ENCODE measurements at places on chromosomes 16 and 17.

GRCh38 chr17:11954936-11955335 is 42.3 kb downstream of the ZNF18 start:
- no peak for DNase-seq

DNA sequence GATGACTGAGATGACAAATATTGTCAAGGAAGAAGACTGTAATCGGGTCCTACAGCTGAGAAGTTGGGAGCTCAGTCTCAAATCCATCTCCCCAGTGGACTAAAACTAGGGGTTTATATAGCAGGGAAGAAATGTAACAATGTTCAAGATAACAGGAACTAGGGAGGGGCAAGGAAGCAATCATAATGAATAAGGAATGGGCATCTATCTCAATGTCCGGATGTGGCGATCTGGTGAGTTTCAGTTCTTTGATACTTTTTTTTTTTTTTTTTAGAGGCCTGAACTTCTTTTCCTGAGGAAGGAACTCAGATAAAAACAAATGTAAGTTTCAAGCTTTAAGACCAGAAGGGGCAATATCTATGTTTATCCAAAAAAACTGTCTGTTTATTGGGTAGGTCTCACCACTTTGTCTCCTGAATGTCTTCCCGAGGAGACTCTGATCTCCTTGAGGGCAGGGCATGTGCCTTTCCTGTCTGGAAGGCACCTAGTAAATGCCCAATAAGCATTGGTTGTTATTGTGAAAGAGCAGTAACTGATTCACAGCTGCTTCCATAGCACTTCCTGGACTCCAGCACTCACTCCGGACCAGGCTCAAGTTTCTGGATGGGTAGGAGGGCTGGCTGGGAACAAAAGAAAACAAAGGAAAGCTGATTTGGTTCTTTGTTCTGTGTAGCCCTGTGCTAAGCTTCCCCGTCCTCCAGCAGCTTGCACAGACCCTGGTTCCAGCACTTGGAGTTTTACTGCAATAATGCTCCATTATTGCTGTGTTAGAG is 51.9 kb downstream of the MEOX1 start:
- no peak for DNase-seq

DNA sequence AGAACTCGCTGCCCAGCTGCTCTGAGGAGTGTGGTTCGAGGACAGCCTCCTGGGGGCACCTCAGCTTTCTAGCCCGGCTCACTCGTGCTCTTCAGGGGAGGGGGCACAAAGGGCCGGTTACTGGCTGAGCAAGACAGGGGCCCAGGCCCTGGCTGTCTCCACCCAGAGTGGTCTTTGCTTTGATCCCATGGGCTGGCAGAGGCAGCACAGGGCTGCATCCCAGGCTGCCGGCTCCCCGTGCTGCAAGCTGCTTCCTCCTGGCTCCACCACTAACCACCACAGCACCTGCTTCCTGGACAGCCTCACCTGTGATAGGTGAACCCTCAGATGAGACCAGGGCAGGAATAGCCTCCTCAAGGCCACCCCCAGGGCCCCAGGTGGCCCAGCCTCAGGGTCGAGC is 6.8 kb downstream of the SPPL2C start:
- DNase-seq: no peak

GRCh38 chr16:61946019-61946418 is 90.2 kb downstream of the CDH8 start:
- no peak for DNase-seq

DNA sequence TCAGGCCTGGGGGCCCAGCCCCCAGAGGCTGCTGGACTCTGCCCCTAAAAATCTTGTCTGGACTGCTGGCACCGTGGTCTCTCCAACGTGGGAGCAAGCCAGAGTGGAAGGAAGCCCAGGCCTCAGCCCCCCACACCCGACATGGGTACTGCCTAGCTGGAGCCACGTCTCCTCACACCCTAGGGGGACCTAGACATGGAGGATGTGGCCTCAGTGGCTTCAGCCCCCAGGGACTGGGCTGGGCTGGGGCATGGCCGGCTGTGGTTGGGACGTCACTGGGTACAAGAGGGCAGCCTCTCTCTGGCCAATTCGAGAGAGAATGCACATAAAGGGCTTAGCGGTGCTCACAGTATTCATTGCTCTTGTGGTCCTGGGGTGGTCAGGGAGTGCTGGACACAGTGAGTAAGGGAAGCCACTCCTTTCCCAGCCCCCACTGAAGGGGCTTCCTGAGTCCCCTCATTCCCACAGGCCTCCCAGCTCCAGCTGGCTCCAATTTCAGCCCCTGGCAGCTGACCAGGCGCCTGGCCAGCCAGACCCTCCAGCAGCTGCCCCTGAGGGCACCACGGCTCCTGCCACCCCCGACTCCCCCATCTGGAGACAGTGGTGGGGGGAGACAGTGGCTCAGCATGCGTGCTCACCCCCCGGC is 1.1 kb downstream of the CDH15 start:
- no peak for DNase-seq

DNA sequence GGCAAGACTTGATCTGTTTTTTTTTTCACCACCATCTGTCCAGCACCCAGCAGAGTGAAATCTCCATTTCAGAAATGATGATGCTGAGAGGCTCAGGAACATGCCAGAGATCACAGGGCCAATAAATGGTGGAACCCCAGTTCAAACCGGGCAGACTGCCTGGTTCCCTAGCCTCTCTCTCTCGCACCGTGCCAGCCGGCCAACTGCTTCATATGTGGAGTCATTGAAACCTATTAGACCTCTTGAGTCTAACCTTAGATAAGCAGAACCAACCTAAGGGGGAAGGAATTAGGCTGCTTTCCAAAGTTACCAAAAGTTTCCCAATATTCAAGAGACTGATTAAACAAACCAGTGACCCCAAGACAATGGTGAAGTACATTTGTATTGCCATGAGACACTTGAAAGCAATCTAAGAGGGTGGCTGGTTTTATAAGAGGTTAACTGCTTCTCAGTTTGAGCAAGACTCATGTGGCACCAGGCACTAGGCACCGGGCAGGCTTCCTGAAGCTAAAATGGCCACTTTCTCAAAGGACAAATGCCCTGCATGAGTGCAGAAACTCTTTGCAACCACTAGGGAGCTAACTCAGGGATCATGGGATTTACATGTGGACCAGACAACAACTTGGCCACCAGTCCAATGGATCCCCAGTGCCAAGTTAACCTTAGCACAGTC is 18.4 kb downstream of the TOX3 start:
- DNase-seq: no peak

DNA sequence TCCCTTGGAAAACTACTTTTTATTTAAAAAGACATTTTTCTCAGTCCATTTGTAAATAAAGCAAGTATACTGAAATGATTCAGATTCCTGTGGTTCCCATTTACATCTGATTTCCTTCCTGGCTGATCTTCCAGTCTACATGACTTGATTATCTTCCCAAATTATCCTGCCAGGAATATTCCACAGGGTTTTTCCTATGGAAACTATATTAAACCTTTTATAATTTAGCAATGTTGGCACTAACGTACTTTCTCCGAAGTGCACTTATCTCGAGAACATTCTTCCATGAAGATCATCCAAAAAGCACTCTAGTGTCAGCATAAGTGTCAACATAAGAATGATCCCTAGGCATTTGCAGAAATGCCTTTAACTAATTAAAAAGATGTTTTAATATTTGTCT is 347.7 kb upstream of the KIF2B start:
- DNase-seq: no peak

DNA sequence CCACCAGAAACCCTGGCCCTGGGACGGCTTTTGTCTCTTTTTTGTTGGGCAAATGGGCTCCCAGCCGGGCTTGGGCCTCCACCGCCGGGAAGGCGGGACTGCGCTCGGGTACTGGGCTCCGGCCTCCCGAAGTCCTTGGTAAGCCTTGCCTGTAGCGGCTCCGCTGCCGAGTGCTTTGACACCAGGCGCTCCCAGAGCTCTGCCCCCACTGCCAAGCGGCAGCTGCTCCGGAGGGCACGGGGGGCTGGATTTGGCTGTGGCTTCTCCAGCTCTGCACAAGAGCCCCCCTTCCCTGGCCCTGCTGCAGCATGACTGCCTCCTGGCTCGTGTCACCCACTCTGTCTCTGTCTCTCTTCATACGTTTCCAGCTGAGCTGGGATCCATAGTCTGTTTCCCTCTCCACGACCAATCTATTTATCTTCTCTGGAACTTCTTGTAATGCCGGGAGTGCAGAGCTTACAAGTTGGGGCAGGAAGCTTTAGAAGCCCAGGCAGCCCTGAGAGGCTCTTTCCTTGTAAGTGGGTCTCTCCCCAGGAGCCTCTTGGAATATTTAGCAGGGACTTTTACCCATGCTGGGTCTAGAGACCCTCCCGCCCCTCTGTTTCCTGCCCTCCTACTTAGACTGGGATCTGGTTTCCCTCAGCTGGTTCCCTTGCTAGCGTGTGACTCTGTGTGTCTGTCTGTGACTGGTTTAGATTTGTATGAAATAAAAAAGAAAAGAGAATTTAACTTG is 246.9 kb upstream of the GSE1 start:
- DNase-seq: no peak

DNA sequence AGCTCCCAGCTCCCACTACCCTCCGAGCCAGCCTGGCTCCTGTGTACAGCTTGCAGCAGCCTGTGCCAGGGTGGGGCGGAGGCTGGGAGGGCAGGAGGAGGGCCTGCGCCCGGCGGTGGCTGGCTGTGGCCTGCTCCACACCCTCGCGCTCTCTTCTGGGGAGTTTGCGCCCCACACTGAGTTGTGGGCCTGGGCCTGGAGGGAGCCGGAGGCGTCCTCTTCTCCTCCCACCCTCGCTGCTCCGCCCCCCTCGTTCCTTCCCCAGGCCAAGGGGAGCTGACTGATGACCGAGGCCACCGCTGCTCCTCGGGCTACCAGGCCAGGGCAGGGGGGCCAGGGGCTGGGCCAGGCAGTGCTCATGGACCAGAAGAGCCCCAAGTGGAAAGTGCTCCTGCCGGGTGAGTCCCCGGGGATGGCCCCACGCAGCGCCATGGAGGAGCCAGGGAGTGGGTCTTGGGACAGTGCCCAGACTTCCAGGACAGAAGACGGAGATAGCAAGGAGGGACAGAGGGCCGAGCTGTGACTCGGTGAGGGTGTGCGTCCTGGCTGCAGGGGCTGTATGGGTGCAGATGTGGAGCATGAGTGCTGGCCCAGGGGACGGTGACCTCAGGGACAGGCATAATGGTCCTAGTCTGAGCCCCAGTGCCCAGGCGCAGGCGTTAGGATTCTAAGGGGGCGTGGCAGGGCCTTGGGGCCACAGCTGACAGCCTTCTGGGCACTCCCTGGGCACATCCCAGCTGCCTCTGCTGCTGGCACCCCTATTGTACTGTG is 242.1 kb upstream of the GSE1 start:
- no peak for DNase-seq

- DNase-seq: no peak
Measured at GRCh38 chr17:21019976-21020586, 22.7 kb downstream of the USP22 start.

DNA sequence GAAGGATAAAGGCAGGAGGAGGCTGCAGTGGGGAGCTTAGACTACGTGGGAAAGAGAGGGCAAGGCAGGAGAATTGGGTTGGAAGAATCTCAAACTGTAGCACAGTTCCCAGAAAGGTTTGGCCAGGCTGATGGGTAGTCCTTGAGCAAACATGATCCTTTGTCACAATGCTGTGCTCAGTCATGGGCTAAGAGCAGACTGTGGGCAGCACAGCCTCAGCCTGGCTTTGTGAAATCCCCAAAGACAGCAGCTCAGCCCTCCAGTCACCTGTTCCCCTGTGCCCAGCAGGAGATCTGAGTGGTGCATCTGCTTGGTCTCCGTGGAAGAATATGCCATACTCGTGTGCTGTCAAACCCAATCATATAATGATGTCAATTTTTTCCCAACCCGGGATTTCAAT is 10.6 kb upstream of the ENGASE start:
- DNase-seq: no peak

- DNase-seq: no peak
Measured at GRCh38 chr16:72300892-72301291, 128.9 kb upstream of the PMFBP1 start.

- peak; percentile 33 for DNase-seq
Measured at GRCh38 chr17:30188211-30188939, 47.1 kb downstream of the SLC6A4 start.

GRCh38 chr17:32723310-32723955 is 153.5 kb downstream of the MYO1D start:
- no peak for DNase-seq

DNA sequence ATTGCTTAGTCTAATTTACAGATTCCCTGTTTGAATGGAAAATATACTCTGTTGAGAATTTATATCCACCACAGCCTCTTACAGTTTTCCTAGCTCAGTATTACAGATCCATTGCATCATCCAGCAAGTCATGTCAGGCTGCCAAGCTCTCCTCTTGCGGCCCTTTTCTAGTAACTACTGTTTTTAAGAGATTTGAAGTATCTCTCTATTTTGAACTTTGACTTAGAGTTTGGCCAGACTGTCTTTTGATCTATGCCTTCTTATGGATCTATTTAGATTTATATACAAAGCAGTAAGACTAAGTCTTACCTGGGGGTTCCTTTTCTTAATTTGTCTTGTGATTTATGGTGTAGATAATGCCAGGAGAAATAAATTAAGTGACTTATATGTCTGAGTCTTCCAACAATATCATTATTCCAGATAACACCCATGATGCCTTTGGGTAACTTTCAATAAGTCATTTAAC is 53.1 kb upstream of the ABCC11 start:
- DNase-seq: no peak

- DNase-seq: no peak
Measured at GRCh38 chr17:8665684-8666083, 35.2 kb upstream of the MYH10 start.

GRCh38 chr16:67563708-67564468 is 1.6 kb downstream of the CTCF start:
- no peak for DNase-seq

GRCh38 chr16:10906914-10907756 is 30.1 kb downstream of the CIITA start:
- no peak for DNase-seq

DNA sequence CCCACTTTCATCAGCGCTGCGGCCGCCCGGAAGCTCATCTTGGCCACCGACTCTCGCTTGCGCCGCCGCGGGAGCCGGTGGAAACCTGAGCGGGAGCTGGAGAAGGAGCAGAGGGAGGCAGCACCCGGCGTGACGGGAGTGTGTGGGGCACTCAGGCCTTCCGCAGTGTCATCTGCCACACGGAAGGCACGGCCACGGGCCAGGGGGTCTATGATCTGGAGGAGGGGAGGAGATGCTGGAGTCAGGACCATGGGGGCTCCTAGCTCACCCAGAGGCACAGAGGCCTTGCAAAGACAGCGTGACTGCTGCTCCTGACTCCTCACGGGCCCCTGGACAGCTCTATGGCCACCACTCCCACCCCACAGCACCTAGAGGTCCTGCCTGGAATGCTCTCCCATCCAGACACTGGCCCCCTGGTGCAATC is 9.4 kb downstream of the SNRNP25 start:
- DNase-seq: no peak

DNA sequence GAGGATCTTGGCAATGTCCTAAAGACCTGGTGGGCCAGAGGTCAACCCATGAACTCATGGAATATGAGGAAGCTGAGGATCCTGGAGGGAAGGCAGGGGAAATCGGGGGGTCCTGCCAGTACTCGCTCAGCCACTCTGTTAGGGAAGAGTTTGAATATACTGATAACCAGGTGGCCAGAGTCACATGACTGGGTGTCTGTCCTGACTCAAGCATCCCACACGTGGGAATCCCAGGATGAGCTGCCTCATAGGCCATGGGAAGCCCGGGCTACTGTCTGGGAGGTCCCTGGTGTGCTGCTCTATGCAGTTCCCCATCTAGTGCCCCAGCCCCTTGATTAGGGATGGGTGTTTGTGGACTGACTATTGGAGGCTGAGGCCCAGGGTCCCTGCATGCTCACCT is 1.6 kb downstream of the EXOC3L1 start:
- no peak for DNase-seq

- no peak for DNase-seq
Measured at GRCh38 chr17:35099908-35100307, 19.8 kb downstream of the RAD51D start.
